Activated T-helper 1 cell treated with anti-CD3 and anti-CD28 coated beads, Interleukin-12 subunit alpha, Interleukin-12 subunit beta, Interleukin-2, Interleukin-4 antibody, amounts not matched to agents 30 ng/mL and 10 ng/mL and 1 ng/mL, durations not matched to agents 14 hours and 24 hours and 36 hours (primary cell): ENCODE measurements at places on chromosomes 4 and X. TPM values are rescaled to one million over a fixed set of nuclear protein-coding genes. Genes with fewer than 3 reads are reported as not detected.

DNA sequence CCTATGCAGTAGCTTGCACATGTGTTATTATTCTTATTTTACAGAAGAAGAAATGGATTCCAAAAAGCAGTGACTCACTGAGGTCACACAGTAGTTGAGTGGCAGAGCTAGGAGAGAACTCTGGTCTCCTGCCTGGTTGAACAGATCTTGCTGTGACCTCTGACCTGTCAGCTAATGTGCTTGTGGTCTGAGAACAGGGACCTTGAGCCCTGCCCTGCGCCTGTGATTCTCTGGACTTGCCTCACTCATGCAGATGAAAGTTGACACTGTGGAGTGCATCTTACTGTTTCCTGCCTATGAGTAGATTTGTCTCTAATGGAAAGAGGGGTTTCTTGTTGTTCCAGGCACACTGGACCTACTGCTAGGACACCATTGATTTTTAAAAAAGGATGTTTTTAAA, 32.3 kb downstream of the ETNPPL start:
- H3K4me3 ChIP-seq: no peak overlapping the region
- DNase-seq: no peak
- no peaks in the 10 kb centered on the region for H3K36me3 ChIP-seq
- H3K27ac ChIP-seq: no peak overlapping the region
- peaks cover 4% of the 10 kb centered on the region for H3K27me3 ChIP-seq
- no peaks in the 10 kb centered on the region for H3K4me1 ChIP-seq

DNA sequence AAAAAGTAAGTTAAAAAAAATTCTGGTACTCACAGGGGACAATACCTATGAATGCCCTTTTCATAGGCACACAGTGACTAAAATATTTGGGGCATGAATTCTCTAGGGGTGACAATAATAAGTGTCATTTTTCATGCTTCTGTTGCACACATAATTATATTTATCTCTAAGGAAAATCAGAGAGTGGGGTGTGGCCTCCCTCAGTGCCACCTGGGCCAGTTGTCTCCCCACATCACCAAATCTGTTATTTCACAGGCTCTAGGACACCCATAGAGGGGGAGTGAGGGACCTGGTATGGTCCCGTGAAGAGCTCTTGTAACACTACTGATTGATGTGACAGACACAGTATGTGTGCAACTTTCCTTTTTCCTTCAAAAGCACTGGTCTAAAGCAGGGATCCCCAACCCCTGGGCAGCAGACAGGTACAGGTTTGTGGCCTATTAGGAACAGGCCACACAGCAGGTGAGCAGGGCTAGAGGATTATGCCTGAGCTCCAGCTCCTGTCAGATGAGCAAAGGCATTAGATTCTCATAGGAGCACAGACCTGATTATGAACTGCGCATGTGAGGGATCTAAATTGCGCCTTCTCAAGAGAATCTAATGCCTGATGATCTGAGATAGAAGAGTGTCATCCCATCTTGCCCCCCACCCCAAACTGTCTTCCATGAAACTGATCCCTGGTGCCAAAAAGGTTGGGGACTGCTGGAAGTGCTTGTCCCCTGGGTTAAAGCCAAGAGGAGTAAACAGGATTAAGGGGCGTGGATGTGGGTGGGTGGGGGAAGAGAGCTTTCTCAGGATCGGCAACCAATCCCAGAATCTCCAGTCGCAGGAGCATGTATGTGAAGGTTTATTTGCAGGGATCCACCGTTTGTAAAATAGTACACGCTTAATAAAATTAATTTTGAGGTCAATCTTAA, 856 bp downstream of the SLC9B1 start:
- no peak for DNase-seq
- peaks cover 25% of the 10 kb centered on the region for H3K4me1 ChIP-seq
- H3K36me3 ChIP-seq: peaks cover 5% of the 10 kb centered on the region

DNA sequence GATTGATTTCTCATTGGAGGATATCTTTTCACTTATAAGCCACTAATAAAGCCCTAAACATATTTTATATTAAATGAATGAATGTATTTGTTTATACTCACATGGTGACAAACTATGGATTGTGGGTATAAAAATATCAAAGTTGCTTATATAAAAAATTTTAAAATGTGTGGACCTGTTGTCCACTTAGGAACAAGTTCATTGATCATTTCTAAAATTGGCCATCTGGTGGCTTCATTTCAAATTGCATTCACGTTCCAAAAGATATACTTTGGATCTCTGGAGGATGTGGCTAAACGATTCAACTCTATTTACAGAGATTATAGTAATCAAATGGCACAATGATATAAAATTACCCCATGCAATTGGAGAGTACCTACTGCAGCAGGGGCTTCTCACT, 32.5 kb downstream of the FSTL5 start:
- DNase-seq: no peak
- no peak overlapping the region for H3K27ac ChIP-seq
- H3K36me3 ChIP-seq: no peaks in the 10 kb centered on the region
- H3K4me3 ChIP-seq: no peak overlapping the region
- no peaks in the 10 kb centered on the region for H3K4me1 ChIP-seq
- no peaks in the 10 kb centered on the region for H3K27me3 ChIP-seq

DNA sequence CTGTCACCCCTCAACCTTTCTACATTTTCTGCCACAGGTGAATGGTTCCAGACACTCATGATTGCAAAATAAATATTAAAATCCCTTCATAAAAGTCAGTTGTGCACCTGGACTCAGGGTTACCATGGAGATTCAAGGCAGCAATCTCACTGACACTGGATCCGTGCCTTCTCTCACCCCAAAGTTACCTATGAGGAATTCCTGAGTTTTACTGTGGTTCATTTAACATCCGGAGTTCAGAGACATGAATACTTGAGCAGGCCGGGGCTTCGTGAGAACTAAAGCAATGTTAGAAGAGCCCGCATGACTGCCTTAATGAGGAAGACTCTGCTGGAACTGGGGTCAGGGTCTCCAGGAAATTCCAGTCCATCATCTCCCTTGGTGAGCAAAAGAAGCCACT, 12.5 kb upstream of the CLNK start:
- no peak for DNase-seq
- no peaks in the 10 kb centered on the region for H3K27me3 ChIP-seq
- no peaks in the 10 kb centered on the region for H3K4me1 ChIP-seq
- H3K4me3 ChIP-seq: no peak overlapping the region
- H3K27ac ChIP-seq: no peak overlapping the region

GRCh38 chr4:153223930-153224329, 19.7 kb downstream of the TRIM2 start:
- H3K4me3 ChIP-seq: no peak overlapping the region
- peaks cover 30% of the 10 kb centered on the region for H3K4me1 ChIP-seq
- no peak overlapping the region for H3K27ac ChIP-seq
- H3K27me3 ChIP-seq: peaks cover 41% of the 10 kb centered on the region
- H3K36me3 ChIP-seq: no peaks in the 10 kb centered on the region

- H3K27ac ChIP-seq: peak overlapping the region; percentile 89
- H3K4me1 ChIP-seq: peaks cover 28% of the 10 kb centered on the region
- H3K27me3 ChIP-seq: no peaks in the 10 kb centered on the region
- DNase-seq: peak; percentile 35
- H3K36me3 ChIP-seq: peaks cover 8% of the 10 kb centered on the region
These were observed 146.3 kb upstream of the RPS6KA3 start for GRCh38 chrX:20412871-20413486.

DNA sequence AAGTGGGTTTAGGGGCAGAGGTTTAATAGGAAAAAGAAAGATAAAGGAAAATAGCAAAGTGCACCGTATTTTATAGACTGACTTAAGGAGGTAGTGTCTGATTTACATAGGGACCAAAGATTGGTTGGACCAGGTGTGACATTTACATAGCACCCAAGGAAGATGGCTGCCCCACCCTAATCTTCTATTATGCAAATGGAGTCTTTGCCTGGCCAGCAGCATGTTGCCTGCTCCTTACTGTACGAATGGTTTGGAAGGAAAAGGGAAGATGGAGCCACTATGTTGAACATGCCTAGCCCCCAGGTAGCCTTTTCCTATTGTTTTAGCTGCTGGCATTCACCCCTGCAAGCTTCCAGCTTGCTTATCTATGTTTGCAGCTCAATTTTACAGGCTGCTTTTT, 146.2 kb upstream of the PDE5A start:
- H3K36me3 ChIP-seq: no peaks in the 10 kb centered on the region
- no peaks in the 10 kb centered on the region for H3K4me1 ChIP-seq
- H3K27me3 ChIP-seq: peaks cover 2% of the 10 kb centered on the region
- no peak overlapping the region for H3K4me3 ChIP-seq
- no peak overlapping the region for H3K27ac ChIP-seq

DNA sequence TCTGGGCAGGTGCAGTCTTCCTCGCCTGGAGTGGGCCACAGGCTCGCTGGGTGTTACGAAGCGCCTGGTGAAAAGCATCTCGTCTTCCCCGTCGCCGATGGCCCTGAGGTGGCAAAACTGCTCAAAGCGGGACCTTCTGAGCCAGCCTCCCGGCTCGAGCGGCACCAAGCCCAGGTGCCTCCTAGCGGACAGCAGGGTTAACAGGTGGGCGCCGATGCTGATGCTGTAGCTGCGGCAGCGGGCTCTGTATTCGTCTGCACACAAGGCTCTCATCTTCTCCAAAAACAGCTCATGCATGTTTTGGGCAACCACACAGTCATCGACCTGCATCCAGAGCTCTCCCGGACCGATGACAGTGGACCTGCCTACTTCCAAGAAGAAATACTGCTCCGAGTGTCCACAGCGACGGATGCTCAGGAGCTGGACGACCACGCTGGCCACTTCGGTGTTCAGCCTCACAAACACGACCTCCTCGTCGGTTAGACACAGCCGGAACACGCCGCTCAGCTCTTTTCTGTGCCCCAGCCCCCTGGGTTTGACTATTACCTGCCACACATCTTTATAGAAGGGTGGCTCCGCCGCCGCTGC, 1.2 kb downstream of the IRS4 start:
- H3K4me1 ChIP-seq: no peaks in the 10 kb centered on the region
- DNase-seq: no peak
- no peak overlapping the region for H3K27ac ChIP-seq

GRCh38 chr4:161937596-161937995, 226.2 kb downstream of the FSTL5 start:
- DNase-seq: no peak
- H3K27me3 ChIP-seq: no peaks in the 10 kb centered on the region
- no peaks in the 10 kb centered on the region for H3K36me3 ChIP-seq
- no peaks in the 10 kb centered on the region for H3K4me1 ChIP-seq

DNA sequence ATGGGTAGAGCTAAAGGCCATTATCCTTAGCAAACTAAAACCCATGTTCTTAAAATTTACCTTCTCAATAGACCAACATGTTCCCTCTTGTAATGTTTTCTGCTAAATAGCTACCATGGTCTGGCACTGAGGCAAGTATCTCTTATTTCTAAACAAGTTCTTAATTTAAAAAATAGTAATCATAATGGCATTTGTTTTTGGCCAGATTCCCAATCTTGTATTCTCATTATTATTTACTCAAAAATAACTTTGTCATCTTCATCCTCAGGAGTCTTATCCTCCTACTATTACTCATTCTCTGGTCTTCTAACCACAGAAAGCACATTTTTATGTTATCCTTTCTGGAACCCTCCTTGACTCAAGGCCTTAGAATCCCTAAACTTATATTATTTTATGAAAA, 931.2 kb downstream of the CCSER1 start:
- H3K36me3 ChIP-seq: no peaks in the 10 kb centered on the region
- no peak overlapping the region for H3K4me3 ChIP-seq
- no peaks in the 10 kb centered on the region for H3K4me1 ChIP-seq
- no peaks in the 10 kb centered on the region for H3K27me3 ChIP-seq

- H3K27me3 ChIP-seq: no peaks in the 10 kb centered on the region
- H3K4me3 ChIP-seq: no peak overlapping the region
- no peak for DNase-seq
- H3K36me3 ChIP-seq: no peaks in the 10 kb centered on the region
- H3K4me1 ChIP-seq: no peaks in the 10 kb centered on the region
These were observed 76.0 kb downstream of the PDLIM5 start for GRCh38 chr4:94527556-94528233.

GRCh38 chr4:147479786-147480185, 1.1 kb upstream of the EDNRA start:
- H3K36me3 ChIP-seq: no peaks in the 10 kb centered on the region
- no peak overlapping the region for H3K27ac ChIP-seq
- peaks cover 26% of the 10 kb centered on the region for H3K27me3 ChIP-seq

GRCh38 chr4:9895333-9895705, 113.9 kb downstream of the DRD5 start:
- DNase-seq: no peak
- H3K36me3 ChIP-seq: no peaks in the 10 kb centered on the region

GRCh38 chr4:129117705-129118104, 21.8 kb downstream of the C4orf33 start:
- H3K27ac ChIP-seq: no peak overlapping the region
- H3K36me3 ChIP-seq: no peaks in the 10 kb centered on the region
- DNase-seq: no peak

DNA sequence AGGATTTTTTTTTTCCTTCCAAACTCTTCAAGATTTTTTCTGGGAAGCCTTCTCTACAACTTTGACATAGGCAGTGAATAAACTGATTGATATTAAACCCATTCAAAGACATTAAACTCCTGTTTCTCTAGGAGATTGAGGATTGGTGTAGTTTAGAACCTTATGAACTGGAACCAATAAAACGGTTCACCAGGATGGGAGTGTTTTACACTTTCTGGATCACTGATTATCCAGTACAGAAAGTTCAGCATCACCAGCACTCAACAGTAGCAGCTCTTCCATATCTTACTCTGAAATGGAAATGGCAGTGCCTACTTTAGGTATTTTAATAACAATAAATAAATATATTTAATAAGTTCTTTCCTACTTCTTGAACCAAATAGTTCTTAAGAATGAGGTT, 76.7 kb downstream of the BMPR1B start:
- H3K4me3 ChIP-seq: no peak overlapping the region
- no peaks in the 10 kb centered on the region for H3K36me3 ChIP-seq
- no peaks in the 10 kb centered on the region for H3K4me1 ChIP-seq
- H3K27me3 ChIP-seq: no peaks in the 10 kb centered on the region

GRCh38 chr4:142778900-142779299, 67.2 kb downstream of the INPP4B start:
- H3K27me3 ChIP-seq: no peaks in the 10 kb centered on the region
- no peak overlapping the region for H3K4me3 ChIP-seq
- DNase-seq: no peak
- no peak overlapping the region for H3K27ac ChIP-seq

GRCh38 chrX:31580227-31580626, 508.4 kb upstream of the FTHL17 start:
- no peak overlapping the region for H3K4me3 ChIP-seq
- no peak overlapping the region for H3K27ac ChIP-seq
- DNase-seq: no peak
- no peaks in the 10 kb centered on the region for H3K4me1 ChIP-seq
- H3K36me3 ChIP-seq: no peaks in the 10 kb centered on the region
- H3K27me3 ChIP-seq: no peaks in the 10 kb centered on the region

- peaks cover 13% of the 10 kb centered on the region for H3K4me1 ChIP-seq
- DNase-seq: no peak
- peaks cover 24% of the 10 kb centered on the region for H3K36me3 ChIP-seq
- no peaks in the 10 kb centered on the region for H3K27me3 ChIP-seq
These were observed 62.1 kb downstream of the TBC1D14 start for GRCh38 chr4:6971536-6972374.

The CD38 gene
- total RNA-seq: 148 and 152 TPM in 2 replicates

The PCDH18 gene
- total RNA-seq: not detected in 2 replicates

The SOX3 gene
- not detected in 2 replicates for total RNA-seq

The MAGEB17 gene
- not detected in 2 replicates for total RNA-seq

The PAGE4 gene
- total RNA-seq: not detected in 2 replicates

The SLC26A1 gene
- total RNA-seq: 0.22 and 0.49 TPM in 2 replicates

The PNMA6A gene
- total RNA-seq: 0.56 and 0.73 TPM in 2 replicates

The DKK2 gene
- total RNA-seq: not detected in 2 replicates

The PLS3 gene
- 1.4 TPM in 2 replicates for total RNA-seq

The CENPVL1 gene
- not detected in 2 replicates for total RNA-seq

The FAM241A gene
- 6.7 and 7.1 TPM in 2 replicates for total RNA-seq

The RASL11B gene
- total RNA-seq: 1.6 and 2.3 TPM in 2 replicates

The MAGEE1 gene
- 1.8 and 1.9 TPM in 2 replicates for total RNA-seq

The UGT2B11 gene
- total RNA-seq: not detected in 2 replicates

The ATP10D gene
- total RNA-seq: 1.6 and 1.9 TPM in 2 replicates

The UCHL1 gene
- total RNA-seq: 0.23 and 0.44 TPM in 2 replicates

The LINC00632 gene
- 3.3 and 4.1 TPM in 2 replicates for total RNA-seq

The RUFY3 gene
- 12.5 and 13.4 TPM in 2 replicates for total RNA-seq
